ENCODE measurements at places on chromosomes 7 and 10.

- DNase-seq = no peak
Observed at GRCh38 chr10:76049581-76050290, 618.3 kb downstream of the LRMDA start.

DNA sequence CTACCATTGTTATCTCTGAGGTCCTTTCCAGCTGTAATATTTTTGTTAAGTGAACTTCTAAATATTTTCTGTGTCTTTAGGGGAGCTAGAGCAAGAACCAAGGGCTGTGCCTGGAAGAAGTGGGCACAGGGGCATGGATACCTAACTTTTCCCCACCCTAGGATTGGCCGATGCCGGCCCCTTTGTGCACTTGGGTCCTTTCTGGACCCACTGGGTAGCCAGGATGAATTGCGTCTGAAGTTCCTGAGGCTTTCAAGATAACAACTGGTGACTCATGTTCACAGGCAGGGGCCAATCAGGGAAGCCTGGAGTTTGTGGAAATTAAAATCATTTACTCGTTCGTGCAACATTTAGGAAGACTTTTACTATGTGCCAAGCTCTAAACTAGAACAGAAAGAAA is 758 bp downstream of the DPCD start:
- DNase-seq = no peak

DNA sequence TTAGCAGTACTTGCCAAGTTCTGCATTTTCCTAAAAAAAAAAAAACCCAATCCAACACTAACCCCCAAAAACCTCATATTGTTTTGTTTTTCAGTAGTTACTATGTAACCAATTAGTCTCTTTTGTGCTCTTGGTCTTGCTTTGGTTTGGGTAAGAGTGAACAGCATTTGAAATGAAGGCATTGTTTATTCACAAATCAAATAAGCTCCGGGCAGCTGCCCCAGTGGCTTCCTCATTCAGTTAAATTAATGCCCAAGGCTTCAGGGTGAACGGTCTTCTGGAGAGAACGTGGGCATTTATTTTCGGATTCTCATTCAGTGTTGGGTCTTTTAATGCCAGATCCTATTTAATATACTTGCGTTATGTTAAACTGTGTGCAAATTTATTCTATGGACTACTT is 108.7 kb downstream of the GFRA1 start:
- DNase-seq = no peak

GRCh38 chr7:41955893-41956675 is 253.2 kb upstream of the INHBA start:
- DNase-seq = no peak

All from HuH-7.5 (cell line).